GM06990 (cell line): ENCODE measurements at places on chromosomes 16 and 17.

GRCh38 chr16:89620406-89620841 lies 7.0 kb downstream of the DPEP1 start:
- no peak for DNase-seq

- DNase-seq = no peak
Measured at GRCh38 chr16:51255349-51255972, 104.4 kb upstream of the SALL1 start.

DNA sequence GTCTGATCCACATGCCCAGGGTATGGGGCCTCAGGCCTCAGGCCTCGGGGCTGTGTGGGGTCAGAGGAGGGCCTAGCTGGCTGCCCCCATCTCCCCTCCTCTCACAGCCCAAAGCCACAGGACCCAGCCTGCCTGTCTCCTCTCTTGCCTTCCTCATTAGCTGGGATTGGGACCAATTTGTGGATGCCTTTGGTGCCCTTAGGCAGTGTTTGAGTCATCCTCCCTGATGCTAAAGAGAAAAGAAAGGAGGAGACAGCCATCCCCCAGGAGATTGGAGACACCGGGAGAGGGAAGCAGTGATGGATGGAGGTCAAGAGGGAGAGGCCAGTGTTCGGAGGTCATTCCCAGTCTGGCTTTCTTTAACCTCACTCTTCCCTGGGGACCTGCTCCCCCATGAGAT lies 23.3 kb upstream of the NOG start:
- DNase-seq = no peak

GRCh38 chr16:16828913-16829398 lies 450.0 kb downstream of the NPIPA7 start:
- no peak for DNase-seq

DNA sequence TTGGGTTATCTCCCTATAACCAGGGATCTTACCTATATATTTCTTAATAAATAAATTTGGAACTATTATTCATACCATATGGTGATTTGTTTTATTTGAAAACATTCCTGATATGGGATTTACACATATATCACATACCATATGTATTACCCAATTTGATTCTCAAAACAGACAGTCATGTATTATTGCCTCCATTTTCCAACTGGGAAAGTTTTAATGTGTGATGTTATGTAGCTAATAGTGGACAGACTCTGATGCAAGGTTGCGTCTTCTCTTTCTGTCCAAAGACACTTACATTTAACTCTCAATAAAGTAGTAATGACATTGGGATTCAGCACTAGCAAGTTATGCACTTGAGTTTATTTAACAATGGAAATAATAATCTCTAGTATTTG lies 1.1 kb downstream of the KRTAP9-9 start:
- DNase-seq = no peak

DNA sequence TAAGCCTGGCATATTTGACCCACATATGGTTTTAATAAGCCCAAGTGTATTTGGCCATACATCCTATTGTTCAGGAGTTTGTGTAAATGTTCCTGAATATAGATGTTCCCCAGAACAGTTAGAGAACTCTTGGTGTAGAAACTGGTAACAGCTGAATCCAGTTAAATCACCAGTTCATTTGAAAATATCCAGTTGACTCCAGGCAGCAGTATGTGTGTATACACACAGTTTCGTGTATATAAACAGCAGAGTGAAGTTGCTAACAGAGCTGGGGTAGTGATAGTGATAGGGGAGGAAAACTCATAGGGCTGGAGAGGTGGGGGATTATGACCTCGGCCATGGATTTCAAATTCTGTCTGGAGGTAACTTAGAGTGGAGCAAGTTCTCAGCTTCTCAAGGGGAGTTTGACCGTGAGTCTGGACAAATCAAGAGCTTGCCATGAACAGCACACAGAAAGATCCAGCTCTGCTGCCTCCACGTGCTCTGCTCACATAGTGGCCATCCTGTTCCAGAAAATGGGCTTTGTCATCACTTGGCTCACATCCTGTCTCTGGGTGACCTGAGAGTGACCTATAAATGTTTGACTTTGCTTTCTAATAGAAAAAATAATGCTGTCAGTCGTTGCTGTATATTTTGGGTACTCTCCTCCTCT lies 30.6 kb upstream of the MMD start:
- DNase-seq = no peak

- DNase-seq = no peak
Measured at GRCh38 chr17:63163158-63163520, 197.1 kb downstream of the TANC2 start.

DNA sequence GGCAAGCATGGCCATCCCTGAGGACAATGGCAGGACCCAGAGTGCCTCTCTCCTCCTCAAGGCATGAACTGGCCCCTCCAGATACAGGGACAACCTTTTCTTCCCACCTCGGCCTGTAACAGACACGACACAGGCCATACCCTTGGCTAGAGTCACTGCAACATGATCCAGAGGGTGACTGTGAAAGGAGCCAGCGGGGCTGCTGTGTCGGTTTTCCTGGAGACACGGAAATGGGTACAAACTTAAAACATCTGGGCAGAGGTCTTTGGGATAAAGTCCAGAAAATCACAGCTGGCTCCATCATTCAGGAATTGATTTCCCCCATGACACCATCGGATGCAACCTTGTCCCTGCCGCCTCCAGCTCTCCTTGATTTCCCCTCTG lies 5.3 kb downstream of the CEP295NL start:
- DNase-seq = no peak

- DNase-seq = no peak
Measured at GRCh38 chr17:864315-864714, 82.2 kb downstream of the MRM3 start.

DNA sequence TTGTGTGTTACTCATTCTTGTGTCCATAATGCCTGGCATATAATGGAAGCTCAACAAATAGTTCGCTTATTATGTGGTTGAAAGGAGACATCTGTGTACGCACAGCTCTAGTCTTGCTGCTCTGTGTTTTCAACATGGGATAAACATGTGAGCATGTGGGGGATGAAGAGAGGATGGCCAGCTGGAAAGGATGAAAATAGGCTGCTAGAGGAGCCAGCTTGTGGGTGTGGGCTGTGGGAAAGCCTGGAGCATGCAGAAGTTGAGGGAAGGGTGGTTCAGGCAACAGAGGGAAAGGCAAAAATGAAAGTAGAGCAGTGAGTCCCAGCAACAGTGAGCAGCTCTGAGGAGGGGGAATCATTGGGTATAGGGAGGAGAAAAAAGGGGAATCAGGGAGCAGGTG lies 324.6 kb upstream of the CDH11 start:
- DNase-seq = no peak

DNA sequence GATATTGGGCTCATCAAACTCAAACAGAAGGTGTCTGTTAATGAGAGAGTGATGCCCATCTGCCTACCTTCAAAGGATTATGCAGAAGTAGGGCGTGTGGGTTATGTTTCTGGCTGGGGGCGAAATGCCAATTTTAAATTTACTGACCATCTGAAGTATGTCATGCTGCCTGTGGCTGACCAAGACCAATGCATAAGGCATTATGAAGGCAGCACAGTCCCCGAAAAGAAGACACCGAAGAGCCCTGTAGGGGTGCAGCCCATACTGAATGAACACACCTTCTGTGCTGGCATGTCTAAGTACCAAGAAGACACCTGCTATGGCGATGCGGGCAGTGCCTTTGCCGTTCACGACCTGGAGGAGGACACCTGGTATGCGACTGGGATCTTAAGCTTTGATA lies 2.6 kb upstream of the HPR start:
- DNase-seq = no peak

DNA sequence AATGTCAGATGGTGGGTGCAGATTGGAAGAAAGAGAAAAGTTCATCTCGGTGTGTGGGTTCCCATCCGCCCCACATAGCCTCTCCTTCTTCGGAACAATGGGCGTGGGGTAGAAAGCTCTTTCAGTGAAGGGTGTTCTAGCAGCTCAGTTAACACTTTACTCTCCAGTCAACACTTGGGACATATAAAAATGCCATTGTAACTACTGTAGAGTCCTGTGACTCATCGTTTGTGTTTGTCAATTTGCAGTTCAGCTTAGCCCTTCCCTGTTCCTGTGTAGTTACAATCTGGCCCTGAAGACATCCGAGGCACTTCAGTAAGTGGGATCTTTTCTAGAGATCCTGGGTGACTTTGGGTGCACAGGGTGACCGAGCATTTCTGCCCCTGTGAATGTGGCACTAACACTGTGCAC lies 11.5 kb upstream of the CLEC18C start:
- DNase-seq = no peak

DNA sequence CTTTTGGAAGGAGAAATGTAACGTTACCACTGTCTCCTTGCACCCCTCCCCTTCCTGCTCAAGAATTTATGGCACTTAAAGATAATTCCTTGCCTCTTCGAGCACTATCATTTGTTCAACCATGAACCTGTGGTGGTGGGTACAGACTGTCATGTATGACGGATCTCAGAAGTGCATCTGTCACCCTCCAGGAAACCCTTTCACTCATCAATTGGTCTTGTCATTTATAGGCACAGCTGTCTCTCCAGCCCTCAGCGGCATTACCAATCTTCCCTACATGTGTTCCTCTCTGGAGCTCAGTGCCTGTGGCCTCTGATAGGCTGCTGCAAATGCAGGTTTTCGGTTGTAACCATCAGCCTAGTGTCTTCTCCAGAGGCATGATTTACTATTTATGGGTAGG lies 15.0 kb downstream of the CNTNAP4 start:
- no peak for DNase-seq

- DNase-seq = no peak
Measured at GRCh38 chr17:62994931-62995330, 28.9 kb downstream of the TANC2 start.

- no peak for DNase-seq
Measured at GRCh38 chr17:61412860-61413660, 13.4 kb downstream of the TBX2 start.
